HTR-8/SVneo (cell line): ENCODE measurements at places on chromosomes 3 and 15.
A peak's percentile ranks its signal among the peaks of the same experiment; 100 is the strongest.

GRCh38 chr15:57751177-57751800 lies 44.8 kb downstream of the POLR2M start:
- DNase-seq, result peak; percentile 42

DNA sequence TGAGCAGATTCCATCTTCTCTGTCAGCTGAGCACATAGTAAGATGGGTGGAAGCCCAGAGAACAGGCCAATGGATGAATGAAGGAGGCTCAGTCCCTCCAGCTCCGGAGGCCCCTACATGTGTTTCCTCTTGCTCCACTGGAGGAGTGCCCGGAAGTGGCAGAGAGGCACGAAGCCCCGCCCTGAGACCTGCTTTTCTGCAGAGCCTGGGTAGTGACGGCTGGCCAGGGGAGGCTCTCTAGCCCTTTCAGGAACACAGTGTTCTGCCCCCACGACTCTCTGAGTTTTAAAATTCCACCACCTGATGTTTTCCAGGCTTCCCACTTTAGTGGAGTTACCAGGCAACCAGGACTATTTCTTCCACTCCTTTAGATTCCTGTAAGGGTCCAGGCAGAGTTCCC lies 149.4 kb upstream of the SLC6A11 start:
- DNase-seq, result no peak

GRCh38 chr15:70014331-70014730 lies 83.4 kb downstream of the TLE3 start:
- DNase-seq, result no peak

DNA sequence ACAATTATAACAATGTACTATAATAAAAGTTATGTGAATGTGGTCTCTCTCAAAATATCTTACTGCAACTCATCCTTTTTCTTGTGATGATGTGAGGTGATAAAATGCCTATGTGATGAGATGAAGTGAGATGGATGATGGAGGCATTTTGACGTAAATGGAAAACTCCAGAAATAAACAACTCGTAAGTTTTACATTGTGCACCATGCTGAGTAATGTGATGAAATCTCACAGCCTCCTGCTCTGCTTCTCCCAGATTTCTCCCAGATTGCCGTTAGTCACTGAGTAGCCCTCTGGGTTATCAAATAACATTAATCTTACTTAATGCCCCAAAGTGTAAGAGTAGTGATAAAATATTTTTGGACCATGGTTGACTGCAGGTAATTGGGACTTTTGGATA lies 64.8 kb upstream of the SLCO2A1 start:
- no peak for DNase-seq

- DNase-seq, result no peak
These were observed 212.8 kb upstream of the KBTBD8 start for GRCh38 chr3:66785191-66785909.

DNA sequence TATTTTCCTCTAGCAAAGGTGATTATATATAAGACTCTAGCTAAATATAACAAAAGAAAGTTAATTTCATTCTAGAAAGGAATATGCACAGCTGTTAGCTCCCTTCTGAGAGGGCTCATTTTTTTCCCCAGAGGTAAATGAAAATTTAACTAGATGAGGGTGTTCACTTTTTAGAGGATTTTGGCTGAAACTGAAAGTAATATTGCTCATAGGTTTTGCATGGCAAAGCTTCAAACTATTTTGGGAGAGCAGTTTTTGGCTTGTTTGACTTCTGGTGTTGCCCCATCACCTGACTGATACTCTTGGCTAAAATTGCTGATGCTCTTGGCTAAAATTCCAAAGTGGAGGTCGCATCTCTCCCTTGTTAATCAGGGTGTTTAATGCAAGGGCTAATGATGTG lies 311.9 kb downstream of the EDEM1 start:
- no peak for DNase-seq

DNA sequence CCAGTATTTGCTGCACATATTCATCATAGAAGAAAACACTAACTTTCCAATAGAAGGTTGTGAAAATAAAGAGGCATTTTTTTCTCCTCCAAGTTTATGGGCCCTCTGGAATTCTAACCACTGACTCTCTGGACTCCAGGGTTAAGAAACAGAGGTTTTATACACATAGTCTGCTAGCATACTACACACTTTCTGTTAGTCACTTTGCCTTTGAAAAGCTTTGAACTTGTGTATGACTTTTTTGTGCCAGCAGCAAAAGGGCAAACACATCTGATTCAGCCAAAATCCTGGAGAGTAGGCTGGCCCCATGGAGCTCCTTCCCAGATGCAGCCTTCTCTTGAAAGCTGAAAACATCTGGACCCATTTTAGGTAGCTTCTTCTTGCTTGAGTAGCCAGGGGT lies 6.2 kb downstream of the ZIC4 start:
- DNase-seq, result no peak

DNA sequence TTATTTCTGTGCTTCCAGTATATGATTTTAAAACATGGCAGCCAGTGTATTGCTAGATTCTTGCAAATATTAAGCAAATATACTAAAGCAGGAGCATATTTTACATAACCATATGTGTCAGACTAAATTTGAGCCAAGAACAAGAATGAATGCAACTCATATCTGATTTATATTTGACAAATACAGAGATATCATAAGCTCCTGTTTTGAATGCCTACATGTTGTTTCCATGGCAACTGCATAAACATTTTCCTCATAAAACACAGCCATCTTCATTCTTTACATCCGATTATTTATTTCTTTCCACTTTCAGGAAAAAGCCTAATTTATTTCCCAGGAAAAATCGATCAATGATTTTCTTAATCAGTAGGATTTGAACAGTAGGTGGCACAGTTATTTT lies 172.2 kb upstream of the TSPAN3 start:
- DNase-seq, result no peak
